ENCODE measurements at places on chromosomes 3 and 15.

DNA sequence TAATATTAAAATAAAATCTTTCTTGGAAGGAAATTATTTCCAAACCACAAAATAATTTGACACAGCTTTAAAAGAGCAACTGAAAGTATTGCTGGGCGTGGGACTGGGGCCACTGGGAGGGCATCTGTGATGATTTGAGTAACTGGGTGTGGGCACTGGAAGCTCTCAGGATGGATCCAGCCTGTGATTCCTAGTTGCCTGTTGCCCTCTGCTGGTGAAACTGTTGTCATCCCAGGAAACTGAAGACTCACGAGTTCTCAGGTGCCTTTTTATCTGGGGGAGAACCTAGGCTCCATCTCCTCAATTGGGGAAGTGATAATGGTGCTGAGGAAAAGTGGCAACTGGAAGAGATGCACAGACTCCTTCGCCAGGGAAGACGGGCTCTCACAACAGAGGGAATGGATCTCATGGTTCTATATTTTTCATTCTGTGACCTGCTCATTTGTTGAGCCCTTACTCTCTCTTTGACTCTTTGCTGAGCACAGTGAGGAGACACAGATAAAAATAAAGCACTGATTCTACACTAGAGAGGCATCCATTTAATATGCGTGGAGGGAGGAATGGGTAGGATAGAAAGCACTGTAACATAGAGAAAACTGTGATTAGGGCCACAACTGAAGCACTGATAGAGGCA lies 61.6 kb downstream of the TPRG1 start:
- no peak for DNase-seq

GRCh38 chr15:64046421-64047153 lies at the start of gene DAPK2:
Gene DAPK2 (minus strand): TSS chr15:64046485. CDS start chr15:64040261, 6,224 bp downstream.
- peak; percentile 52 for DNase-seq

DNA sequence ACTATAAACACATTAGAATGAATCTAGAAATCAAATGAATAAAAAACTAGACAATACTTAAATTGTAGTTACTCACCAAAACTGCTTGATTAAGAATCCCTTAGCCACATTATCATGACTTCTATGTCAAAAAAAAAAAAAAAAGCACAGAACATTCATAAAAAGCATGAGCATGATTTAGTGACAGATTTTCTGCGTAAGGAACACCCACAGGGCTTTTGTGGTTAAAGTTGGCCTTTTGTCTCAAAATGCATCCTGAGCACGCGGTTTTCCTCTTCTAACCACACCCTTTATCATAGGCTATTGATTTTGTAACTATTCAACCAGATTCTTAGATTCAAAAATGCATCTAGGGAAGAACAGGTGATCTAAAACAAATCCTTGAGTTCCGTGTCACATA lies 334.0 kb upstream of the NR2F2 start:
- DNase-seq, result no peak

GRCh38 chr15:67833710-67834511 lies 5.9 kb downstream of the RNU6-1 start:
- no peak for DNase-seq

GRCh38 chr3:5057272-5057671 lies 64.8 kb upstream of the ARL8B start:
- no peak for DNase-seq

- DNase-seq, result no peak
These were observed 1120.1 kb downstream of the ROBO1 start for GRCh38 chr3:78647726-78648125.

DNA sequence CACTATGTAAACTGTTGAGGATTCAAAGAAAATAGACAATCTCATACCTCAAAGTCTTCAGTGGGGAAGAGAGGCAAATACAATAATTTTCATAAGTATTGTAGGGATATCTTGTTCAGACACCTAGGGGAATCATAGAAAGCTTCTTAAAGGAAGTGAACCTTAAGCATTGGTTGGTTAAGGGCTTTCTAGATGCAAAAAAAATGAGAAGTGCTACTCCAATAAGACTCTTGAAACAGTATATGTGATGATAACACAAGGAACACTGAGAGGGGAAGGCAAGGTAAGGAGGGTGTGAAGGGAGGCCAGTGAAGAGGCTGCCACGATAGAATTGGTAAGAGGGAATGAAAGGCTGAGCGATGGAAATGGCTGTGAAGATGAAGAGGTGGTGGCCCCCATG lies 104.1 kb downstream of the TPRG1 start:
- DNase-seq, result no peak

DNA sequence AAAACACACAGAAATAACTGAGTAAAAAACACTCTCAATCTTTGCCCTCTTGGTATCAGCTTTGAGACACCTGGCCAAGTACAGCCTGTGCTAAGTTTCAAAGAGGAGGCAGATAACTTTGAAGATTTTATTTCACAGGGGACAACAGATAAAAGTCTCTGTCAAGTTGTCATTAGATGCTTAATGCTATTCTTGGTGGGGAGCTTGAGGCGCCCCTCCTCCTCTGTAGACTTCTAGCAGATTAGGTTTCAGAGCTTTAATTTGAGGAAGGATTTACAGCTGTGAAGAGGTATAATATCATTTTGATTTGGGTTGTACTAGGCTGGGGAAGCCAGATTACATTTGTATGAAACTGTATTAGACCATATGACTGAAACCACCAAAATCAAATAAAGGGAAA lies 620.3 kb downstream of the FHIT start:
- DNase-seq, result no peak

GRCh38 chr15:78052001-78052401 lies 25.5 kb downstream of the TBC1D2B start:
- no peak for DNase-seq

Measured in T-helper 22 cell (primary cell).